ENCODE measurements at places on chromosomes 1 and 21.

DNA sequence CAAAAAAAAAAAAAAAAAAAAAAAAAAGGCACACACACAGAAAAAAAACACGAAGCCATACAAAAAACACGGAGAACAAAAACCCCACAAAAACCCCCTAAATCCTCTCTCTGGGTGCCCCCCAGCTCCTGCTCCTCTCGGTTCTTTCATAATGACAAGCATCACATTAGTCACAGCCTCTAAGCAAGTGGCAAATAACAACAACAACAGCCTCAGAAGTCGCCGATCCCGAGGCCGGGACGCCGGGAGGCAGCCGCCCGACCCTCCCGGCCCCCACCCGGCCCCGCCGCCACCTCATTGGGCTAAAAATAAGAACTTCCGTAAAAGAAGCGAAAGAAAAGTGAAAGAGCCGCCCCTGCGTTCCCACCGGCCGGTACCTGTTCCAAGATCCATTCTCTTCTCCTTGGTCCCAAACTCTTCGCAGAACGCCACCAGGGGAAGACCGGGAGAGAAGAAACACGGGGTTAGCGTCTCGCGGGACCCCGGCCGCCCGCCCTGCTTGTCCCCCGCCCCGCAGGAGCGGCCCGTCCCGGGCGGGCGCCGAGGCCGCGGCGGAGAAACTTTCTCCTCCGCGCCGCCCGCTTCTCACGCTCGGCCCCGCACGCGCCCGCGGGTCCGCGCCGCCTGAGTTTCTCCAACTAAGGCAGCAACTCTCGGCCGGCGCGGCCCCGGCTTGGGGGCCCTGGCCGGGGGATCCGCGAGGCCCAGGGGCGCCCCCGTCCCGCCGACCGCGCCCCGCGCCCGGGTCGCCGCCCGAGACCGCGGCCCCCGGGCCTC lies 102.8 kb downstream of the CASZ1 start:
- no peak for DNase-seq

- no peak for DNase-seq
Observed at GRCh38 chr1:95233319-95233736, 682 bp upstream of the RWDD3 start.

- no peak for DNase-seq
Observed at GRCh38 chr1:35398739-35399138, 130.2 kb downstream of the ZMYM4 start.

DNA sequence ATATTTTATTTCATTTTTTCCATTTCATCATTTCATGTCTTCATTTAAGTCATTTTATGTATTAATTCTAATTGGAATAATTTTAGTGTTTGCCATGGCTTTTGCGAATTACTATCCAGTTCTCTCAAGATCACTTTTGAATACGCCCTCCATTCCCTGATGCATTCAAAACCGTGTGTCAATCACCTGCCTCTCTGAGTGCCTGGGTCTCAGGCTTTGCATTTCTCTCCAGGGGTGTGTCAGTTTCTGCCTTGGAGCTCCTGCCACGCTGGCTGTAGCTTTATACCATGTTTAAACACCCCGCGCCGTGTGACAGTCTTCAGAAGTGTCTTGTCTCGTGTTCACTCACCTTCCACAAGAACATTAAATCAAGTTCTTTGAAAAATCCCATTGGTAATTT lies 7.4 kb upstream of the DNMT3L start:
- DNase-seq: no peak

DNA sequence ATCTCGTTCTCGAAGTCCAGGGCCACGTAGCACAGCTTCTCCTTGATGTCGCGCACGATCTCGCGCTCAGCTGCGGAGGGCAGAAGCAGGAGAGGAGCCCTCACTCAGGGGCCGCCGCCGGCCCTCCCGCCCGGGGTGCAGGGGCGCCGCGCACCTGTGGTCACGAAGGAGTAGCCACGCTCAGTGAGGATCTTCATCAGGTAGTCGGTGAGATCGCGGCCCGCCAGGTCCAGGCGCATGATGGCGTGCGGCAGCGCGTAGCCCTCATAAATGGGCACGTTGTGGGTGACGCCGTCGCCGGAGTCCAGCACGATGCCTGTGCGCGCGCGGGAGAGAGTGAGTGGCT lies 1.8 kb downstream of the ACTA1 start:
- no peak for DNase-seq

All from activated T-cell treated with anti-CD3 and anti-CD28 coated beads for 24 hours (primary cell).